Stimulated activated CD4-positive, alpha-beta T cell treated with anti-CD3 and anti-CD28 coated beads, Interleukin-15, amount 100 ng/mL, for 1 hour (primary cell): ENCODE measurements at places on chromosomes 2 and 18.

GRCh38 chr2:232488097-232488711 is 570 bp upstream of the ECEL1 start:
- DNase-seq = no peak

DNA sequence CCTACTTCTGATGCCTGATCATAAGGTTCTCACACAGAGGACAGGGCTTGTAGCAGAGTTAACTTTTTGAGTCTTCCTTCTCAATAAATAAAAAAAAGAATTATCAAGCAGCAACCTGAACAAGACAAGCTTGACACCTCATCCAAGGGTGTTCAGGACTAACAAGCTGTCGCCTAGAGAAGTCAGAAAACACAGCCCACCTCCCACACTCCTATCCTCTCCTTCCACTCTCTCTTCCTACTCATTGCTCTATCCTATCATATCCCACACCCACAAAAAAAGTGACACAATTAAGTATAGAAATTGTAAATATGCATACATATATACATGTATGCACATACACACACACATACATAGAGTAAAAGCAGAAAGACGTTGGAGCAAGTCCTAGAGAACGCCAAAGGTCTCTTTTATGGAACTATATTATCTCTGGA is 5.4 kb downstream of the NBAS start:
- no peak for DNase-seq

GRCh38 chr2:224576088-224576715 is 9.0 kb downstream of the CUL3 start:
- no peak for DNase-seq

DNA sequence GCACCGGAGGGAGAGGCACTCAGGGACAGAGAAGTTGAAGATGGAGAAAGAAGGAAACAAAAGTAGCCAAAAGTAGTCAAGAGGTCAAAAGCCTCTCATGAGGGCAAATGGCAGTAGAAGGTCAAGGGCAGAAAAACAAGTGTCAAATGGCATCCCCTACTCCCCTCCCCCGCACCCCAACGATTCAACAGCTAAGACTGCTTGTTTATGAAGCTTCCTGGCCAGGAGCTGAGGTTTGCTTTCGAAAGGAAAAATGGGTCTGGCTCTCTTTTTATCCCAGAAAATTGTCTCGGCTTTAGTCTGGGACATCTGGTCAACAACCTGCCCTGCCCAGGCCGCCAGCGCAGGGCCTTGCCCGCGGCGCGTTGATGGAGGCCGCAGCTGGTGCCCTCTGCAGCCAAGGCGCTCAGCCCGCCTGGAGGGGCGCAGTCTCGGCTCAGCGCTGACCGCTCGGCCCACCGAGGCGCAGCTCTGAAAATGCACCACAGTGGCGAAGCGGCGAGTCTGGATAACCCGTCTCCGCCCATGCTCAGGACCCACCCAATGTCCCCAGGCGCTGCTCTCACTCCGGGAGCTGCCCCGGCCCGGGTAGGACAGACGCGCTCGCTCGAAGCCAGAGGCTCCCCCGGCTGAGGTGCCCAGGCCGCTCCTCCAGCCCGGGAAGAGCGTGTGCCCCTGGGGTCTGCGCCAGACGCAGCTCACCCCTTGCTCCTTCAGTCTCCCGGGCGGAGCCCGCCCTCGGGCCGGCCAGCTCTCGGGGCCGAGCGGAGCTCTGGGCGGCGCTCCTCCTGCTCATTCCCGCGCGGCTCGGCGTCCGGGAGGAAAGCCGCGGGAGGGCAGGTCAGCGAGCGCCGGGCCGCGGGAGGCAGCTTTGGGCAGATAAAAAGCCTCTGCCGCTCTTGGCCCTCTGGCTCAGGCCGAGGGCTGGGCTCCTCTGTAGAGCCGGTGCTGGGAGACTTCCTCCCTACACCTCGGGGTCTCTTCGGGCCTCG is 1.8 kb upstream of the TBR1 start:
- no peak for DNase-seq

- no peak for DNase-seq
Measured at GRCh38 chr18:7601246-7601615, 34.1 kb downstream of the PTPRM start.

DNA sequence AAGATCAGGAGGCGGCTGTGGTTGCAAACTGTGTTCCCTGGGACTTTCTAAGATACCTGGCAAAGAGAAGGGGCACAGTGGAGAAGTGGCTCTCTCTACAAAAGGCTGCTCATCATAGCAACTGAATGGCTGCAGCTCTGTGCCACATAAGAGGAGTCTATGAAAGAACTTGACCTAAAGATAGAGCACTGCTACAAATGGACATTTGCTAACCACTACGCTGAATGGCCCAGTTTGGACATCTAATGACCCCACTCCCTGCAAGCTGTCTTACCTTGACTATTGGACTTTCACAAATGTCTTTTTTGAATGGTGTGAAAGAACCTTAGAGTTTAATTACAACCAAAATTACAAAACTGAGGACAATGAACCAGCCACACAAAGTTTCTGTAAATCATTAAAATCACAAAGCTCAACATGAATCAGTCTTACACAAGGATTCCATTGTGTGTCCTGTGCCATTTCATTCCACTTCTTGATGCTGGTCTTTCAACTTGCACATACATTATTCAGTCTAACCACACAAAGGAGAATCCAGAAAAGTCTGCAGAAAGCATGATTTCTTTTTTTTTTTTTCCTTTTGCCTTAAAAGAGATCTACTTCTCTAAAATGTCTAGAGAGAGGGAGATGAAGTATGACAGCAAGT is 154.0 kb downstream of the LAMA1 start:
- no peak for DNase-seq

DNA sequence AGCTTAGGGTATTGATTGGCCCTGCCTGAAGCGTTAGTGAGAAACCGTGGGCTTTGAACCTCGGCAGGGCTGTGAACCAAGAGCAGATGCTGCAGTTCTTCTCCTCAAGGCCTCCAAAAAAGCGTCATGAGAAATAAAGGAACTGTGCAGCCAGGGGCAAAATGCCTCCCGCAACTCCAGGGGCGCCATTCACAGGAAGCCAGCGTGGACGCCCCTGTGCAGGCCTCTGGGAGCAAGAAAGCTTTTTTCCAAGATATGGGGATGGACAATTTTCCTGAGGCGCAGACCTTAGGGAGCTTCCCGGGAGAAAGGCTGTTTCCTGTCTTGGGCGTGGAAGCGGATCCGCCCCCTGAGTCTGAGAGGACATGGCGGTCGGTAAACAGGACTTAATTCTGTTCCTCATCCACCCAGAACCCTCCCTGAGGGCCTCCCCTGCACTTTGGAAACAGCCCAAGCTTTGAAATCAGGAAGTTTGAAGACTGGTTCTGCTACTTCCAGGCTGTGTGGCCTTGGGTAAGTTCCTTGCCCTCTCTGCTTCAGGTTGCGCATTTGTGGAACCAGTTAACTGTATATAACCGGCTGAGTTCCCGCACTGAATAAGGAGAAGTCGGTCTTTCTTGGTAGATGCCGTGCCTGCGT is 29.6 kb upstream of the CABLES1 start:
- DNase-seq = no peak

GRCh38 chr18:58527285-58527951 is 101.5 kb downstream of the ALPK2 start:
- DNase-seq = no peak

DNA sequence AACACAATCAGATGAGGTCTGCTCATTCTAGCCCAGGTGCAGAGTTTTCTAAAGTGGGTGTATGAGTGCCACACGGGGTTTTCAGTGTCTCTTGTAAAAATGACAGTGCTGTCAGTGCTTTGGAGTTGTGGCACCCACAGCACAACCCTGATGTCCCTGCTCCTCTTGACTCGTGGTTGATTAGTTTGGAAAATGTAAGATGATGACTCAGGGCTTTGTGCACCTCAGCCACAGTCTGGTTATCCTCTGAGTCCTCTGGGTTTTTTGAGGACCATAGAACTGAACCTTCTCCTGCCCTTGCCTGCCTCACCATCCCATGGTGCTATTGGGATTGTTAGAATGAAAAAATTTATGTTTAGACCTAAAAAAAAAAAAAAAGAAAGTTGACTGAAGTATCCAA is 105.6 kb downstream of the MYO1B start:
- DNase-seq = no peak

GRCh38 chr2:180289627-180290026 is 282.5 kb upstream of the CWC22 start:
- DNase-seq = no peak

GRCh38 chr2:45315861-45316260 is 295.2 kb downstream of the SRBD1 start:
- no peak for DNase-seq

DNA sequence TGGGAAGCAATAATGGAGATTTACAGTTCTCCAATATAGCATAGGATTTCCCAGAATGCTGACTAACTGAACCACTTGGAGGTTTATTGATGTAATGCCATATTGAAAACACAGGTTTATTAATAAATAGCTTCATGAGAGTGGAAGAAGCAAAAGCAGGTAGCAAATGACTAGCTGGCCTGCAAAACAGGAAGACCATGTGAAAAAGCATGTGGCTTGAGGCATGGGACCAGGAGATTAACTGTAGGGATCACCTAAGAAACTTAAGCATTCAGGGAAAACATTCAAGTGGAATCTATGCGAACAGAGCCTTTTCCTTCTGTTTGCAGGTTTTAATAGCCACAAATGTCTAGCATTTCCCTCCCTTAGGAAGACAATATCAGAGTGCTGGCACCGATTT is 679.7 kb downstream of the ZEB2 start:
- no peak for DNase-seq

DNA sequence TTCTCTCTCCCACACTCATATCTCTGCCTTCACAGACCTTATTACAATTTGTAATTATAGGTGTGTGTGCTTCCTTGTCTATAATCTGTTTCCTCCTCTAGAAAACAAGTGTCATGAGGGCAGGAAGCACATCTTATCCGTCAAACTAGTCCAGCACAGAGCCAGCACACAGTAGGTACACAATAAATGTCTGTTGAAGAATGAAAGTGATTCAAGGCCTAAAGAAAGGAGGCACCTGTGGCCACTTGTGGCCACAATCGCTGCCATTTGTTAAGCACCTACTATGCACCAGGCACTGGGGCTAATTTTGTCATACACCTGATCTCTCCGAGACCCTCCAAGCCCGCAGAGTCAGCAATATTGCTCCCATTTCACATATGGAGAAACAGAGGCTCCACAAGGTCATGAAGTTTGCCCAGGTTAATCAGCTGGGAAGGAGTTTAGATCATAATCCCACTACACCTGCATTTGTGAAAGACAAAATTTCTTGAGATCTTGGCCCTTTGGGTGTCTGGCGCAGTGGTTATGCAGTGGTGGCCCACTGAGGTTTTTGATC is 78.4 kb downstream of the TNS1 start:
- no peak for DNase-seq

DNA sequence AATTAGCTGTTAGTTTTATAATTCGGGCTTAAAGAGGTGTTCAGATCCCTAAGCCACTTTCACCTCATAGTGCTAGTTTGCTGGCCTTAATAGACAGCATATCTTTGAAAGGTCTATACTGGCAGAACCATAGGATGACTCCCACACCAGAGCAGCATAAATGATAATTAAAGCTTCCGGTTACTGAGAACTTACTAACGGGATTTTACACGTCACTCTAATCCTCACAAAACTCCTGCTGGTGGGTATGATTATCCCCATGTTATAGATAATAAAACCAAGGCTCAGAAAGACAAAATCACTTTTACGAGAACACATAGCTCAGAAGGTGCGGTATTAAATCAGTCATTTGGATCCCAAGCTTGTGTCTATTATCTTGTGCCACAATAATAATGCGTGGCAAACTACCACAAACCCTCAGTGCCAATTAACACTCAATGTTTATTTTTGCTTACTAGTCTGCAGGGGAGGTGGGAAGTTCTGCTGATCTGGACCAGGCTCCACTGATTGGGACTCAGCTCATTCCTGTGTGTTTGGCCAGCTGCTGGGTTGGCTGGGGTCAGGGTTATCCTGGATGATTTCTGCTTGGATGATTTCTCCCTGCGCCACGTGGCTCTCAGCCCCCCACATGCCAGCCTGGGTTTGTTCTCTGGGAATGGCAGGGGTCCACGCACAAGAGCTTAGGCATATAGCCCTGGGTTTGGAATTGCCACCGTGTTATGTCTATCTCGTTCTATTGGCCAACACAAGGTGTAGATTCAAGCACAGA is 62.3 kb downstream of the TRIB2 start:
- DNase-seq = no peak

GRCh38 chr18:36993068-36993467 is 164.1 kb downstream of the KIAA1328 start:
- no peak for DNase-seq

GRCh38 chr18:44186001-44186400 is 494.7 kb upstream of the SETBP1 start:
- DNase-seq = no peak

DNA sequence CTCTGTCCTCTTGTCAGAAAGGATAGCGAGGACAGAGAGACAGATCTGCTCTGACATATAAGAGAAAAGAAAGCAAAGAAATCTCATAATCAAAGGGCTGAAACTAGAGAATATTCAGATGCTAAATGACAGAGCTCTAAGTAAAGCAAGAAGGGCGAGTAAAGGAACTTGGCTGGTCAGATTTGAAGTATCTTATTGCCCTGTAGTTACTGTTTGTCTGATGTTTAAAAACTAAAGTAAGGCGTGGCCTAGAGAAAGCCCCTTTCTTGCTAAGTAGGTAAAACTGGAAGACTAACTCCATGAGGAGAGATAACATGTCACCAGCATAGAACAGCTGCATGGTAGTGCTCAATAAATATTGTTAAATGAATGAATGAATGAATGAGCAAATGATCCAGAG is 70.0 kb downstream of the CRACDL start:
- no peak for DNase-seq

- no peak for DNase-seq
Measured at GRCh38 chr2:238745997-238746396, 101.9 kb upstream of the TWIST2 start.

DNA sequence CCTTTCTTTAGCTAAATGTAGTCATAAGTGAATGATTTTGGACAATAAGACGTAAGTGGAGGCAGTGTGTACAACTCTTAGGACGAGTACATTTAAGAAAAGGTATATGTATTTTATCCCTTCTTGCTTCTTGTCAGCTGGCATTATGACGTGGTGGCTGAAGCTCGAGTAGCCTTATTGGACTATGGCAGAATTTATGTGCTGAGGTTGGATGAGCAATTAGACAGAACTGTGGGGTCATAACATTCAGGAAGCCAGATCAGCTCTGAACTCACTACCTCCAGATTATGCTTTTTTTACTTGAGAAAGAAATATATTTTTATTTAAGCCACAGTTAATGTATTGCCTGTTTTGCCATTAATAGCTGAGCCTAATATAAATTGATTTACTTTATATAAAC is 661.5 kb downstream of the ERBB4 start:
- no peak for DNase-seq
